ENCODE measurements at places on chromosomes 12 and 14. TPM values are rescaled to one million over a fixed set of nuclear protein-coding genes. Genes with fewer than 3 reads are reported as not detected.

Gene KIF26A
- total RNA-seq: 2.0 TPM

Gene EFS
- total RNA-seq: 9.1 TPM

- no peak for DNase-seq
These were observed 123.2 kb downstream of the FGD4 start for GRCh38 chr12:32522331-32523221.

DNA sequence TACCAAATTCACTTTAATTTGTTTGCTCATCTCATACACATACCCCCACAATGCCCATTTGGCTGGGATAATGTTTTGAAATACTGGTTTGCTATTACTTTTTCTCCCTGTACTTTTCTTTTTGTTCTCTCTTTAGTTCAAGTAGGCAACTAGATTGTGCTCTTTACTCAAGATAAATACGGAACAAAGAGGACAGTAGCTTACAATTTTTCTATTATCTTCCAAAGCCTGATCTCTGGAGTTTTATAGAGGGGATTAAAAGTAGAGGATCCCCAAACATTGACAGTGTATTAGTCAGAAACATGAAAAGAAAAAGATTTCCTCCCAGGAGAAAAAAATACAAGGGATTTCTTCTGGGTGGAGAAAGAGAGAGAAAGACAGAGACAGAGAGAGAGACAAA lies 102.1 kb upstream of the FSCB start:
- no peak for DNase-seq

Gene KIF5A
- 0.10 TPM for total RNA-seq

DNA sequence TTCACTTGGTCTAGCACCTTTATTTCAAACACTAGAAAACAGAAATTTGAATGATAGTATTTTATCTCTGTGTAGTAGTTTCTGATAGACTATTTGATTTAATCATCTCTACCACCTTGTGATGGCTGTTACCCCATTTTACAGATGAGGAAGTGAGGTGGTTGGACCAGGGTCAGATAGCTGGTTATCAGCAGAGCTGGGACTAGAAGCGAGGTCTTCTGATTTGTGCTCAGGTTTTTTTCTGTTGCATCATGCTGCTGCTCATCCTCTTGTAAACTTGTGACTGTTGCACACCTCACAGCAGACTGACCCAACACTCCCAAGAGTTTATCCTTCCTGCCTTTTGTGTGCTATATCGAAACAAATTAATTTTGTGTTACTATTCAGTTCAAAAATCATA lies 10.1 kb upstream of the MANSC4 start:
- DNase-seq: no peak

GRCh38 chr14:50521912-50522341 lies 10.4 kb downstream of the MAP4K5 start:
- no peak for DNase-seq

Gene SIRT4
- 0.49 TPM for total RNA-seq

DNA sequence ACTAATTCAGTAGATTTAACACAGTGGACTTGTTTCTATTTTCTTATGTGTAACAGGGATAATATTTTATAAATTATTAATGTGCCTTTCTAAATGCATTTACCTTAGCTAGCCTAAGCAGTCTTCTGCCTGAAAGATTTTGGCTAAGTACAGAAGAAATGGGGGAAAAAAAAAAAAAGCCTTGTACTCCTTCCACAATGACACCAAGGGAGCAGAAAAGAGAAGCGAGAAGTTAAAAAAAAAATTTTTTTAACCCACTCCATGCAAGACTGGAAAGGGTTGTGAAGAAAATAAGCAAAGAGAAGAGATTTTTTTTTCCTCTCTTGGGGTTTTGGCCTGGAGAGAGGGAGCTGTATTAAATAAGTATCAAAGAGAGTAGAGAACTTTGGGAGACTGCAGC lies 28.7 kb downstream of the NELL2 start:
- DNase-seq: no peak

- no peak for DNase-seq
These were observed 346.8 kb downstream of the ETNK1 start for GRCh38 chr12:22971701-22972191.

DNA sequence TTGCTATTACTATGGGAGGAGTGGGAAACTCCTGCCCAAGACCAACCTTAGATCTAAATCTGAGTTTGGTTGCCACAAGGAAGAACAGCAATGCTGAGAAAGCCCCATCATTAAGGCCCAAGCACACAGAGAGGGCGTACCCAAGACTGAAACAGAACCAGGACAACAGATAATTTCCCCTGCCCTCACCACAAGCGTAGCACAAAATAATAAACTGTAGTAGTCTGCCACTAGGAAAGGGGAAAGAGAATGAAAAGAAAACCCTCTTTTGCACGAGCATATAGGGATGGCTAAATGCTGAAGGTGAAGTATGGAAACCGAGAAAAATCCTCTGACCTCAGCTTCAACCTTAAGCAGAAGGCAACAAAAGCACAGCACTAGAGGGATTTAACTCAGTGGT lies 76.5 kb upstream of the DHRS4 start:
- no peak for DNase-seq

DNA sequence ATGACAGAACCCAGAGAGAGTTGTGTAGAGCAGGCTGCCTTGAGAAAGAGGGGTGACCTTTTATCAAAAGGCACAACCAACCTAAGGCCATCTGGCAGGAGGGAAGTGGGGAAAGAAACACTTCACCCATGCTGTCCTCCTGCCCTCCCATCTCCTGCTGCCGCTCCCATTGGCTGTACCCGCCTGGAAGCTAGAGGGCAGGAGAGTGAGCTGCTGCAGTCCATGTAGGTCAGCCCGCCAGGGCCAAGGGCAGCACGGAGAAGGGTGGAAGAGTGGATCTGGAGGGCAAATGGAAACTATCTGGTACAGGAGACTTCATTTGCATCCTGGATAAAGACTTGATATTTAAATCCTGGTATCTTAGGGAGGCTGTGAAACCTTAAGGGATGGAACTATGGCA lies 11.5 kb upstream of the CABP1 start:
- DNase-seq: no peak

Gene VRTN
- not detected for total RNA-seq

Gene CFAP251
- total RNA-seq: 44.5 TPM

GRCh38 chr12:68557011-68557730 lies 53.5 kb upstream of the RAP1B start:
- DNase-seq: peak; percentile 81

Gene SLC39A5
- 0.21 TPM for total RNA-seq

Gene RAD9B
- total RNA-seq: 0.14 TPM

Gene KCNC2
- not detected for total RNA-seq

Gene LRIG3
- 25.9 TPM for total RNA-seq
